ENCODE measurements at places on chromosomes 1 and 21. TPM values are rescaled to one million over a fixed set of nuclear protein-coding genes. Genes with fewer than 3 reads are reported as not detected.

- peak; percentile 45 for DNase-seq
These were observed 103.2 kb upstream of the ZNF644 start for GRCh38 chr1:91124989-91125417.

- DNase-seq = no peak
These were observed 7.0 kb downstream of the DYRK1A start for GRCh38 chr21:37373539-37373938.

DNA sequence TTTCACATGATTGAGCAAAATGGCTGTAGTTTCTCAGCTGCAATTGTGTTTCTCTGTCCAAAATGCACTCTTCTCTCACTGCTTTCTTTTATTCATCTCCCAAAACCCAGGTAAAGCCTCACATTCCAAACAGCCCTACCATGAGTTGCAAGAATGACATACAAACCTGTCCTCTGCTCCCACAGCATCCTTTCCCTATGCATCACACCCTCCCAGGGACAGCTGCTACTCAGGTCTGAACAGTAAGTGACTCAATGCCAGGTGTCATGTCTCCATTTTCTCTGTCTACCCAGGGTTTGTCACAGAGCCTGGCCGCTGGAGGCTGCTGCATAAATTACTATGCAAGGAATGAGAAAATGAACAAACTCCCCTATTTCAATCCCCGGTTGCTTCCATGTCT lies 118.5 kb downstream of the PLD5 start:
- no peak for DNase-seq

DNA sequence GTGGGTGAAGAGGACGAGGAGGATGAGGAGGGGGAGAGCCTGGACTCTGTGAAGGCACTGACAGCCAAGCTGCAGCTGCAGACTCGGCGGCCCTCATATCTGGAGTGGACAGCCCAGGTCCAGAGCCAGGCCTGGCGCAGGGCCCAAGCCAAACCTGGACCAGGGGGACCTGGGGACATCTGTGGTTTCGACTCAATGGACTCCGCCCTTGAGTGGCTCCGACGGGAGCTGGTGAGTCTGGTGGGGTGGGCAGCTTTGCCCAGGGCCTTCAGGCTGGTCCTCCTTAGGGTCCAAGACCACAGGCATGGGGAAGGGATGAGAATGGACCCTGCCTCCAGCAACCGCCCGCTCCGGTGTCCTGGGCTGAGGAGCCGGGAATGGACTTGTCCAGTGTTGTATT lies 430 bp downstream of the FAM167B start:
- DNase-seq = no peak

Gene NEGR1
- 7.5 TPM for total RNA-seq
